ENCODE measurements at places on chromosomes 4 and X. TPM values are rescaled to one million over a fixed set of nuclear protein-coding genes. Genes with fewer than 3 reads are reported as not detected.

DNA sequence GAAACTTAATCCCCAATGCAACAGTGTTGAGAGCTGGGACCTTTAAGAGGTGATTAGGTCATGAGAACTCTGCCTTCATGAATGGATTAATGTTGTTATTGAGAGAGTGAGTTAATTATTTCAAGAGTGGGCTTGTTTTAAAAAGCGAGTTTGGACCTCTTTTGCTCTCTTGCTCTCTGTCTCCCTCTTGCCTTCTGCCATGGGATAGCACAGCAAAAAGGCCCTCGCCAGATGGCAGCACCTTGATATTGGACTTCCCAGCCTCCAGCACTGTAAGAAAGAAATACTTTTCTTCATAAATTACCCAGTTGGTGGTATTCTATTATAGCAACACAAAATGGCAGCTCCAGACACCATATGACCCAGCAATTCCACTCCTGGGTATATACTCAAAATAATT is 7.0 kb upstream of the ATP6AP2 start:
- DNase-seq: no peak

DNA sequence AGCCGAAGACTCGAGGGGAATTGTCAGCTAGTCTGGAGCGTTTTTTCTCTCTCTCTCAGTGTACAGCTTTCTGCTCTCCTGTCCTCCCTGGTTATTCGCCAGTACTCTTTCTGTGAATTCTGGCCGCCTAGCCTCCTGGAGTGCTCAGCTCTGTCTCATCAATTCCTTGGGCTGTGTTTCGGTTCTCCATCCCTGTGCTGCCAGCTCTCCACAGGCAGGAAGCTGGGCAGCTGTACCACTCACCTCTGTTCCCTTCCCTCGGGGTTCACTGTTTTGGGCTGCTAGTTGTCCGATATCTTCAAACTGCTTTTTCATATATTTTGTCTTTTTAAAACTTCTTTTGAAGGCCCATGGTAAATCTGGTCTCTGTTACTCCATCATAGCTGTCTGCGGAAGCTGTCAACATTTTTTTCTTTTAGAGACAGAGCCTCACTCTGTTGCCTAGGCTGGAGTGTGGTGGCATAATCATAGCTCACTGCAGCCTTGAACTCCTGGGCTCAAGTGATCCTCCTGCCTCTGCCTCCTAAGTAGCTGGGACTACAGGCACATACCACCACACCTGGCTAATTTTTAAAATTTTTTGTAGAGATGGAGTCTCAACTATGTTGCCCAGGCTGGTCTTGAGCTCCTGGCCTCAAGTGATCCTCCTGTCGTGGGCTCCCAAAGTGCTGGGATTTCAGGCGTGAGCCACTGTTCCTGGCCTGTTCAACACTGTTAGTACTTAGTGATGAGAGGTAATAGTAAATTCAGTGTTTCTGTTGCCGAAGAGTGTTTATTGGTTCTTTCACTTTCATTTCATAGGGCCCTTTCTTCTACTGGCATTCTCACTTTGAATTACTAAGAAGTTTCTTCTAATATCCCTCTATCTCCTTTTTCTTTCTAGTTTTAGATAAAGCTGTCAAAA is 18.6 kb downstream of the ZCCHC4 start:
- DNase-seq: peak; percentile 28

DNA sequence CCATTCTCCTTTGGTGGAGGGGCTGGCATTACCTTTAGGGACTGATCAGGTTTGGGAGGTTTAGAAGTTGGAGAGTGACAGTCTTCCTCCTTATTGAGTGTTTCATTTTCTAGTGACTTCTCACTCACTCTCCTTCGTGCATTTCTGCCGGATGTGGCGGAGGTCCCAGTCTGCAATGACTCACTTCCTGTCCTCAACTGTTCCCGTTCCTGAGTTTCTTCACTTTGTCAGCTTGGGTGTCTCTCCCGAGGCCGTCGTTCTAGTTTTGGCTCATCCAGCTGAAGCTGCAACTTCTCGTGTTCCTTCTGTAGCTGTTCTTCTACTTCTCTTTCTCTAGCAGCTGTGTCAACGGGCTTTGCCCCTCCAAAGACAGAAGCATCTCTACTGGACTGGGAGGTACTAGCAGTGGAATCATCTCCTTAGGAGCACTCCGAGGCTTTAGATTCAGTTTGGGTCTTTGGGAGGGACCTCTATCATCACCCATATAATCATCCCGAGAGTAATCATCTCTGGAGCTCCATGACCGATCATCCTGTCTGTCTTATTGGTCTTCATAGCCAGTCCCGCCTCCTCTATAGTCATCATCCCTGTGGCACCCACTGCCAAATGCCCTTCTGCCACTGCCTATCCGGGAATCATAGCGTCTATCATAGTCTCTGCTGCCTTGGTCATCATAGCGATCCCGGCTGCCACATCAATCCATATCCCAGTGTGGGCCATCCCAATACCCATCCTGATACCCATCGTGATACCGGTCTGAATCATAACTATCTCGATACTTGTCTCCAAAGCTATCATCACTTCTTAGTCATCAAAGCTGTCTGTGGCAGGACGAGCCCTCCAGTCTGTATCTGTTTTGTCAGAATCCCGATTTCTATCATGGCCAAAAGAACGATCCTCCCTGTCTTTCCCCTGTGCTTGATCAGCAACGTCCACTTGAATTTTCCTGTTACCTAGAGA is 35.3 kb upstream of the VSIG4 start:
- DNase-seq: no peak

Gene ETDB
- total RNA-seq: not detected

Gene NAP1L5
- total RNA-seq: 11.3 TPM

DNA sequence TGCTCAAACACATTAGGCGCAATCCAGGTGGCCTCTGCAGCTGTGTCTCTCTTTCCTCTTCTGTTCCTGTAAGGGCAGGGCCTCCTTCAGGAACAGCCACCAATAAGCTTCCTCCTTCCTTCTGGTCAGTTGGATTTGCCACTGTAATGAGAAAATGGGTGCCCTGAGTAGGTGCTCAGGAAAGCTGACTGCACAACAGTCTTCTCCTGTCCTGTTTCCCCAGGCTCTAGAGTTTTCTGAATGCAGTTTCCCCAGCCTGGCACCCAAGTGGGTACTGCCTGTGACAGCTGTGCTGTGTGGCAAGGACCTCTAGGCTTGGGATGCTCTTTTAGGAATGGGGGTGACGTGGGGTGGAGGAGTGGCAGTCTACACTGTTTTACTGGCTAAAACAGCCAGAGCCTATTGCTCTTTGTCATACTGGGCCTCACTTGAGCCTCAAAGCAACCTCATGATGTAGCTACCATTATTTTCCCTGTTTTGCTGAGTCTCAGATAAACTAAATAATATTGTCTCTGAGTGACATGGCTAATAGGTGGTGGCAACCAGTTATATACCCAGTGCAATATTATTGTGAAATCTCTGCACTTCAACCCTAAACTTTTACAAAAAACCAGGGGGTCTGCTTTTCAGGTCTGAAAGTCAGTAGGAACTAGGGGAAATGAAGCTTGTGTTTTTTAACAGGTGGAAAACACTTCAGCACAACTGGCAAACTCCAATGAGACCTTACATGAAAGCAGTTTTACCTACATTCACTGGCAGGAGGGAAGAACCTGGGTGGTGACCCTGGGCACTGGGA is 1.2 kb downstream of the CXCL2 start:
- peak; percentile 50 for DNase-seq

Gene KIAA1210
- total RNA-seq: not detected

GRCh38 chr4:138310991-138311390 is 68.8 kb upstream of the SLC7A11 start:
- DNase-seq: peak; percentile 75
